ENCODE measurements at places on chromosomes 1 and 21.

DNA sequence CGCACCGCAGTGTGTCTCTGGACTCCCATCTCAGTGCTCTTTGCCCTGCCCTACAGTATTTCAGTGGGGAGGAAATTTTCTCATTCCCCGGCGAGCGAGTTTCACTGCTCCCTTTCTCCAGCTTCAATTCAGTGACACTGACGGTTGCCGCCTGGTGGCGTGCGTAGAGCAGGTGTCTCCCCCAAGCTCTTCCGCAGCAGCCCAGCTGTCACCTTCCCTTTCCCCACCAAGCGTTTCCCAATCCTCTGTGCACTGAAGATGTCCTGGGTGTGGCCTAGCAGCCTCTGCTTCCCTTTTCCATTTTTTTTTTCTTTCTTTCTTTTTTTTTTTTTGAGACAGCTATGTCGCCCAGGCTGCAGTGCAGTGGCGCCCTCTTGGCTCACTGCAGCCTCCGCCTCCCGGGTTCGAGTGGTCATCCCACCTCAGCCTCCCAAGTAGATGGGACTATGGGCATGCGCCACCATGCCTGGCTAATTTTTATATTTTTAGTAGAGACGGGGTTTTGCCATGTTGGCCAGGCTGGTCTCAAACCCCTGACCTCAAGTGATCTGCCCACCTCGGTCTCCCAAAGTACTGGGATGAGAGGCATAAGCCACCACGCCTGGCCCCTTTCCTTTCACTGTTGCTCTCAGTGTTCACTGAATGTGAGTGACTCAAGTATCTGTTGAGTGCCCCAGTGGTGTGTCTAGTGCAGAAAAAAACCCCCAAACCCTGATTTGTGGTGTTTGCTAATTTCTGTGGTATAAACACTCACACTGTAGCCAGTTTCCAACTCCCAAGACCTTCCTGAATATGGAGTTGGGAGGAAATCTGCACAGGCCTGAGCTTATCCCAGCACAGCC is 30.1 kb downstream of the TNFRSF1B start:
- no peak for DNase-seq

GRCh38 chr21:33936301-33937038 is 20.9 kb upstream of the ATP5PO start:
- DNase-seq = no peak

GRCh38 chr1:151839457-151840403 is at the start of gene C2CD4D:
Gene C2CD4D (minus strand): TSS chr1:151839820. CDS start chr1:151838989, 831 bp downstream.
- peak; percentile 80 for DNase-seq

DNA sequence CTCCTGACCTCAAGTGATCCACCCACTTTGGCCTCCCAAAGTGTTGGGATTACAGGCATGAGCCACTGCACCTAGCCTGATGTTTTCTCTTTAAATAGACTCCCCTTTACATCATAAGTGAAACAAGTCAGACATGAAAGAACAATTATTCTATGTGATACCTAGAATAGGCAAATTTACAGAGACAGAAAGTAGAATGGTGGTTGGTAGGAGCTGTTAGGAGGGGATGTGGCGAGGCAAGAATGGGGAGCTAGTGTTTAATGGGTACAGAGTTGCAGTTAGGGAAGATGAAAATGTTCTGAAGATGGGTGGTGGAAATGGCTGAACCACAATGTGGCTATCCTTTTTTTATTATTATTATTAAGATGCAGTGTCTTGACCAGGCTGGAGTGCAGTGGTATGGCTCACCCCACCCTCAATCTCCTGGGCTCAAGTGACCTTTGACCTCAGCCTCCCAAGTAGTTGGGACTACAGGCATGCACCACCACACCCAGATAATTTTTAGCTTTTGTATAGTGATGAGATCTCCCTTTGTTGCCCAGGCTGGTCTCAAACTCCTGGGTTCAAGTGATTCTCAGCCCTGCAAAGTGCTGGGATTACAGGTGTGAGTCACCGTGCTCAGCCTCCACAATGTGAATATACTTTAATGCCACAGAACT is 28.4 kb downstream of the ELF3 start:
- no peak for DNase-seq

- DNase-seq = no peak
Observed at GRCh38 chr1:18411820-18412641, 68.7 kb upstream of the KLHDC7A start.

- peak; percentile 3 for DNase-seq
Observed at GRCh38 chr1:20981915-20982314, 194.8 kb downstream of the EIF4G3 start.

GRCh38 chr1:46809904-46810303 is 11.1 kb downstream of the CYP4B1 start:
- no peak for DNase-seq

DNA sequence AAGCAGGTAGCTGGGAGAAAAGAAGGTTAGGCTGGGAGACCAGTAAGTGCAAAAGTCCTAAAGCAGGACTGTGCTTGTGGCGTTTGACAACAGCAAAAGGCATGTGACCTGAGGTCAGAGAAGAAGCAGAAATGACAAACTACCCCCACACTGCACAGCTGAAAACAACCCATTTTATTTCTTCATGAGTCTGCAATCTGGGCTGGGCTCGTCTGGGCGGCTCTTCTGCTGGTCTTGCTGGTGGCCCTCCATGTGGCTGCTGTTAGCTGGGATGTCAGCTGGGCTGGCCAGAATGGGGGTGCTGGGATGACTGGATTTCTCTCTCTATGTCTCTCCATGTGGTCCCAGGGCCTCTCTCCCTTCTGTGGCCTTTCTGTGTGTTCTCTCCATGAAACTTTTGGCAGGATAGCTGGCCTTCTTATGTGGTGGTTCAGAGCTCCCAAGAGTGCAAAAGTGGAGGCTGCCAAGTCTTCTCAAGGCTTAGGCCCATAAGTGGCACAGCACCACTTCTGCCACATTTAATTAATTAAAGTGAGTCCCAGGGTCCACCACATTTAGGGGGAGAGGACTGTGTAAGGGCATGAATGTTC is 128.6 kb downstream of the RIPK4 start:
- DNase-seq = no peak

- DNase-seq = no peak
Observed at GRCh38 chr1:60916906-60917305, 165.5 kb upstream of the NFIA start.

GRCh38 chr1:58251430-58252073 is 295.0 kb downstream of the OMA1 start:
- DNase-seq = no peak

GRCh38 chr1:162025541-162025940 is 1.9 kb upstream of the OLFML2B start:
- DNase-seq = no peak

- DNase-seq = no peak
Observed at GRCh38 chr1:27778056-27778455, 5.0 kb downstream of the STX12 start.

DNA sequence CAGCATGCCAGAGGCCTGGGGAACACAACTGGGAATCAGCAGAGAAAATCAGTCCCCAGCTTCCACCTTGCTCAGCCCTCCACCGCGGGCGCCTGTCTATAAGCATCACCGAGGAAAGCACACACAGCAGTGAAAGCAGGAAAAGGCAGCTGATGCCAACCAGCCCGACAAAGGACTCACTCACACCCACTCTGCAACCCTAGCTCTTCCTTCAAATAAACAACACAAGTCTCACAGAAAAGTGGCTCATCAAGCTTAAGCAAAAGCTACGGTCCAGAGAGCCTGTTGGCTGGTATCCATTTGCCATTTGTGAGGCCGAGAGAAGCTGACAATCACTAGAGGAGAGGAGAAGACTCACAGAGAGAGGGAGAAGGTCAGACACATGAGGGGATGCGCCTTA is 27.1 kb downstream of the MRAP start:
- DNase-seq = no peak

GRCh38 chr1:199855580-199855979 is 171.9 kb upstream of the NR5A2 start:
- DNase-seq = no peak

DNA sequence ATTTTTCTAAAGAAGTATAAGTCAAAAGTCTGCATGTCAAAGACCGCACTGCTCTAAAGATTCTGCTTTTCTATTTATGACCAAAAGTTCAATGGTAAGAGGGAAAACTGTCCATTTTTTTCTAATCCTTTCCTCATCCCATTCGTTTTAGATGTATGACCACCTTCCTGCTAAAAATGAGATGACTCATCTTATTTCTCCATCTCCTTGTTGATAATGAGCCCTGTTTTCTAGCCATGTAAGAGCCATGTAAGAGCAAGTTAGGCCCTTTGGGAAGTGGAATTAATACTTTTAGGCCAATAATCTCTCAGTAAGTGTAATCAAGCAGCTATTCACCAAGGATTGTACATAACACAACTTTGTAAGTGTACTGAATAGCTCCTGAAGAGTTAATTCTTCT is 475.6 kb upstream of the B3GALT2 start:
- no peak for DNase-seq

DNA sequence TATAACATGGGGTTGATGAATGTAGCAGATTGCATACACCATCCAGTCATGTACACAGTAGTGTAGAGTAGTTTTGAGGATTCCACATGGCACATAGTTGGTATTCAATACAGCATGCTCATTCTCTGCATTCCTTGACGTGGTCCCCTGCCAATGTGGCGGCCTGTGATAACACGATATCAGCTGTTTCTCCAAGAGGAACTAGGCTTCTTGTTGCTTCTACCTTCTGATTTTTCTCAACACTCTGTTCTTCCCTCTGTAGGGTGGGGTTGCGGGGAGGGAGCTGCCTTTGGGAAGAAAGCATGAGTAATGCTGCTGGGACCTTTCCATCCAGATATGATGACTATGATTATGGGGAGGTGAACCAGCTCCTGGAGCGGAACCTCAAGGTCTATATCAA is 19.4 kb downstream of the SESN2 start:
- no peak for DNase-seq

GRCh38 chr1:221405146-221405545 is 336.7 kb downstream of the DUSP10 start:
- DNase-seq = no peak

DNA sequence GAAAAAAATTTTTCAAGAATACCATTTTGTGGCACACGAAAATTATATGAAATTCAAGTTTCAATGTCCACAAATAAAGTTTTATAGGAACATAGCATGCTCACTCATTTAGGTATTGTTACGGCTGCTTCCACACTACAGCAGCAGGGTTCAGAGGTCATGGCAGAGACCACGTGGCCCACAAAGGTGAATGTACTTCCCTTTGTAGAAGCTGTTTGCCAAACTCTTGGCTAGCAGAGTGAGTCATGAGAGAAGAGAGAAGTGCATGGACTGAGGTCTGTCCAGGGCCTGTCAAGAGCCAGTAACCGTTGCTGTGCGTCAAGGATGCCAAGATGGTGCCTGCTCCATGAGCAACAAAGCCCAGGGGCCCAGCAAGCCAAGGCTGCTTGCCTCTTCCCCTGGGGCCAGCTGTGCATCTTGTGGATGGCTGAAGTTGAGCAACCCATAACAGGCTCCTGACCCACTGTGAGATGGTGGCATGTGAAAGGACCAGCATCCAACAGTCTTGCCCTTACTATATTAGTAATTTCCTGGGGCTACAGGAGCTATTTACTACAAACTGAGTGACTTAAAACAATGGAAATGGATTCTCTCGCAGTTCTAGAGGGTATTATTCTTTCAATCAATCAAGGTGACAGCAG is 64.8 kb upstream of the ATP5PO start:
- DNase-seq = no peak

DNA sequence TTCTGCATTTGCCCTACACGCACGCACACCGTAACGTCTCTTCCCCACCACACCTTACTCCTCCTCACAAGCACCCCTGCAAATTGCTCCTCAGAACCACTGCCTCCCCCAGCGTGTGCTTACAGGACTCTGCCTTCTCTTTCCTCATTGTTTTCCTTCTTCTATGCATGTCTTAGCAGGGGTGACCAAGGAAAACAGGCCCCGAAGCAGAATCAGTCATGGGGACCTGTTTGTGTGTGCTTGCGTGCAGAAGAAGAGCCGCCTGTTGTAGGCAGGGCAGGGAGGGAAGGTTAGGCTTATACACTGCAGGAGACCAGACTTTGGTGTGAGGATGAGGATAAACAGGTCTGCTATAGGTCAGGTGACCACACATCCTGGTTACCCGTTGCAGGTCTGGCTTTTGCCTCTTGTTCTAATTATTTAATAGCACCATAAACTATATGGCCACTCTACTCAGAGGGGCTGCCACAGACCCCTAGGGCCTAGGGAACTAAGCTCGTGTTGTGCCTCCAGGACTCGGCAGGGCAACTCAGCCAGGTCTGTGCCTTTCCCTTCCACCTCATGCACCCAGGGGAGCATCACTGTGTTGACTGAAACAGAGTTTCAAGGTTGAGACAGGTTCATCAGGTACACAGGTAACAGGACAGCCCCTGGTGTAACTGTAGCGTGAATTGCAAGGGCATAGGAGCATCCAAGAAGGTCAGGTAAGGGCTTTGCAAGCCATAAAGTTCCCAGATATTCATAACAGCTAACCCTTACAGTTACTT is 60.8 kb upstream of the EPS8L3 start:
- DNase-seq = no peak

DNA sequence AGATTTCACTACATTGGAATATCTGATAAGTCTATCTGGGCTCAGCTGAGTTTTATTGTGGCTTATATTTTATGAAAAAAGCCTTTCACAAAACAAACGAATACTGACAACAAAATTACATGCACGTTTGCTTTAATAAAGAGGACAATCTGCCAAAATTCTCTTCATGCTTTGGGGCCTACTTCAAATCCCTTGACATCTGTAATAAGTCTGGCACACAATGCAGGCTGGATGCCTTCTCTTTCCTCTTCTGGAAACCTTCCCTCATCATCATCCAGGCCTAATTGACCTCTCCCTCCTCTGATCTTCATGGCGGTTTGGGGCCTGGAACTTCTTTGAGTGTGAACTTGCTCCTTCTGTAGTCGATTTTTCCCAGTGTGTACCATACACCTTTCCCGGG is 70.3 kb downstream of the MAP10 start:
- no peak for DNase-seq

DNA sequence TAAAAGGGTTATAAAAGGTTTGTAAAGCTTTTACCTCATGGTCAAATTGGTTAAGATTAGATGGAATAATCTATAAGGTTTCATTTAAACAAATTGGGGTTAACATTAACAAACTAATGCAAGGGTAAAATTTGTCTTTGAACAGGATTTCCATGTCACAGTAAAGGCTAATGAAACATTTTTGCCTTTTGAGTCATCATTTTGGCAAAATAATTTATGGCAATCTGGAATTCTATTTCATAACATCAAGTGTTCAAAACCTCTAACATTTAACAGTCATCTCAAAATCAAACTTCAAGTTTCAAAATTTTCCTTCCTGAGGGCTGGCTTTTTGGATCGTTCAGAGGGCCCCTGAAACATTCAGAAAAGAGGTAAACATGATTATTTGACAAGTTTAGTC is 6.6 kb upstream of the CD46 start:
- DNase-seq = no peak

Data from NCI-H1092 (cell line).